ENCODE measurements at places on chromosomes 11 and 22.
A peak's percentile ranks its signal among the peaks of the same experiment; 100 is the strongest.

DNA sequence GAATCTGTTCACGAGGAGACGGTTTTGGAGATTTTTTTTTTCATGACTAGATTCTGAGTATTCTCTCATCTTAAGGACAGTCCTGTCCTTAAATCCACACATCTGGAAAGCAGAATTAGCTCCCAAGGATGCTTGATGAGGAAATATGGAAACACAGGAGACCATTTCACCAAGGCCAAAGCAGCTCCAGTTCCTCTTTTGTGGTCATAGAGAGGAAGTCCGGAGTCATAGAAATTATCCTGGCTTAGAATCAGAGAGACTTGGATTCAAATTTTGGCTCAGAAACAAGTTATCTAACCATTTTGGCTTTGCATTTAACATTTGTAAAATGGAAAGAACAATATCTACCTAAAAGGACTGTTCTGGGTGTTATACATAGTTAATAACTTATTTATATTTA, 7.3 kb upstream of the TEAD1 start:
- DNase-seq, result no peak

GRCh38 chr11:85266646-85267045, 360.5 kb downstream of the DLG2 start:
- DNase-seq, result no peak

DNA sequence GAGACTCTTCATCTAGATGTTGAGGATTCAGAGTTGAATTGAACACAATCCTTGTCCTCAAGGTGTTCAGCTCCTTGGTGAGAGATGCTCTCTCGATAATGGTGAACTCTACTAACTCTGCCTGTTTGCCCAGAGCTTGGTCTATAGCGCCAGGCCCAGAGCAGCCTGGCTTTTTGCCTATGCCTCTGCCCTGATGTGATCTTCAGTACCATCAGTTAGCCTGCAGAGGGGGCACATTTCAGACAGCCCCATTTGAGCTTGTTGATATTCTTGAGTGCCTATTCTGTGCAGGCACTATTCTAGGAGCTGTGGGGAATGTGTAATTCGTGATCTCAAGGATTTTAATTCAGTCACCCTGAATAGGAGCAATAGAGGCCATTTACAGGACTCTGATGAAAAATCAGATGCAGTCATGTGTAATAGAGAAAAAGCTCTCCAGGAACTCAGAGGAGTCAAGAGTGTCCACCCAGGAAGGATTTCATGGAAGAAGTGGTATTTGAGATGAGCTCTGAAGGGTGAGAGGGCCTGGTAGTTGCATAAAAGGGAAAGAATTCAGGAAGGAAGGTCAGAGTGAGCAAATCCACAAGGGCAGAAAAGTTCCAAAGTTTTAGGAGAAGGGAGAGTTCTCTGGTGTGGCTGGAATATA, 19.3 kb downstream of the GTPBP1 start:
- no peak for DNase-seq

DNA sequence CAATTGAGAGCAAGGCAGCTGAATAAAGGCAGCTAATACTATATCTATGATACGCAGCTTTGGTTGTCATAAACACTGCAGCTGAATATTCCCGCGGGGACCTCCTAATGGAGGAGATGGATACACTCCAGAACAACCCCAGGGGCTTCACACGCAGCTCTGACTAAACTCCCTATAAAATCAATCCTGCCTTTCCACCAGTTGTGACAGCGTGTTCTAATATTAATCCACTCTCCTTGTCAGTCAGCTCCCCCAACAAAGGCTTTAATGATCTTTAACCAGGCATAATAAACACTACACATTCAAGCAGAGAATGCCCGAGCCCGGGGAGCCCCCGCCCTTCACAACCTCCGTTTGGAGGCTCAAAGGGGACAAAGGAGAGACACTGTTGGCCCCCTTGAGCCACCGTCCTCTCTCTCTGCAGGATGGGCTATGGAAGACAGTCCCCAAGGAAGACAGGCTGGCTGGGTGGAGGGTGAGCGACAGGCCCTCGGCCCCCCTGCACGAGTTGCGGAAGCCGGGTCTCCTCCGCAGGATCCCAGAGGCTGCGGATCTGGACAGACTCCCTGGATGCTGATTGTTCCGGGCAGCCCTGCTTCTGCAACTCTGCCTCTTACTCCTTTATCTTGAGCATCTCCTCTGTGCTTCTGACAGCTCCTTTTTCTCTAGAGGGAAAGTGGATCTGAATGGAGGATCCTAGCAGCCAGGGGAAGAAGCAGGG, 565.2 kb downstream of the BUD13 start:
- DNase-seq, result no peak

DNA sequence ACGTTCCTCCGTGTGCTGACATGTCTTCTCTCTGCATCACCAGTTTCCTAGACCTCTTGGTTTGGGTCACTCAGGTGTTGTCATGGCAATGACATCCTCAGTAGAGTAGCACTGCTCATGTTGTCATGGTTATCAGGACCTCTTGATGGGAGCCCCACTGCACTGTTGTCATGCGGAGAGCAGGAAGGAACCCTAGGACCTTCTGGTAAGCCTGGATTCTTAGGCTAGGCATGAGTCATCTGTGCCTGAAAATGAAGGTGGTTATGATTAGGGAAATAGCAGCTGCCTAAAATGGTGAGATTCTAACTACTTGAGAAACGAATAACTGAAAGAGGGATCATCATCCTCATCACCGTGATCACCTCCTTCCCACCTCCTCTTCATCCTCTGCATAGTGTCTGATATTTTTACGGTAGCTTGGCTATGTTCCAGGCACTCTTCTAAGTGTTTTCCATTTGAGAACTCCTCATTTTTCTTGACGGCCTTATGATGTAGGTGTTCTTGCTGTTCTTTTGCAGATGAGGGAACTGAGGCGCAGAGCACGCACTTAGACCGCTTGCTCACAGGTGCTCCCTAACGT, 858.4 kb downstream of the NTM start:
- DNase-seq, result no peak

- DNase-seq, result no peak
These were observed 398.6 kb upstream of the ANO5 start for GRCh38 chr11:21794306-21794705.

GRCh38 chr22:42869888-42870480, 12.9 kb upstream of the ARFGAP3 start:
- no peak for DNase-seq

GRCh38 chr11:112352907-112353306, 92.2 kb upstream of the PLET1 start:
- DNase-seq, result no peak

DNA sequence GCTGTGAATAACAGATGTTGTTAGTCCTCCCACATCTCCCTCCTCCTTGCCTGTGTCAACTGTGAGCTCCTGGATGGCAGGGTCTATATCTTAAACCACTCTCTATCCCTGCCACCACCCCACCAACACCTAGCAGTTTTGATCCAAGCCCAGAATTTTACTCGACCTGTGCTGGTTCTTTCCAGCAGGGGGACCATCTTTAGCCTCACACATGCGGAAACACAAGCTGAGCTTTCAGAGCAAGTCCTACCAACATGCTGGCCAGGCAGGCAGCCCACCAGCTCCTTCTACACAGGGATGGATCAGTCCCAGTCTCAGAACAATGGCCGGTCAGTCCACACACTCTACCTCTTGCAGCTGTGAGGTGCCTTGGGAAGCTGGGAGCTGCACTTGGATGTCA, 231.5 kb downstream of the NXPE2 start:
- no peak for DNase-seq

DNA sequence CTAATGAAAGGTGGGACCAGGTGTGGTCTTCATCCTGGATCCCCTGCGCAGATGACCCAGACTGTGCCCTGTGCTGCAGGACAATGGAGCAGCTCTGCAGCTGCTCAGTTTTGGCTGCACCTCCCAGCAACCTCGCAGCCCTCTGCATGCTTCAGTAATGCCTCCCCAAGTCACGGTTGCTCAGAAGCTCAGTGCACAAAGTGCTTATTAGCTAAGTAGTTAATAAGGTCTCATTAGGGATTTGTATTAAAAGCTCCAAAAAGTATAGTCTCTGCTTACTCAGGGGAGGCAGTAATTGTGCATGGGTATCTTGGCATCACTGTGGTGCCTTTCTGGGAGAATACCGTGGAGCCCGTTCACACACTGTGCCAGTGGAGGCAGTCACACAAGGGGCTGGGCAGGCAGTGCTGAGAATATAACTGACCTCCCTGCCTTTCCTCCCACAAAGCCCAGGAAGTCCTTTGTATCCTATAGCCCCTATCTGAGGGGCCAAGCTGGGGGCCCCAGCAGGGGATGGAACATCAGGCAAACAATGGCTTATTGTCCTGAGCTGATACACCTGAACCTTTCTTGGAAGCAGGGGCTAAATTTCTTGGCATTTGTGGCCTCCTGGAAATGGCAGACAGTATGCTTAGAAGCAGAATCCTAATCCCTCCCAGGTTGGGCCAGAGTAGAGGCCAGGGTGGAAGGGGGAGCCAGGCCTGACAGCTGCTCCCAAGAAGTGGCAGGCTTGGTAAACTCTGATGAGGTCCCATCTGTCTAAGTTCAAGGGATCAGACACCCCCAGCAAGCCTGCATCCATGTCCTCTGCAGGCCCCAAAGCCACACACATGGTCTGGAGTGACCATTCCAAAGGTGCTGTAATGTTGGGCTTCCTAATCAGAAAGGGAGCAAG, 125.5 kb upstream of the PARVA start:
- DNase-seq, result no peak

GRCh38 chr11:114447444-114447843, 8.2 kb downstream of the REXO2 start:
- no peak for DNase-seq

- DNase-seq, result no peak
These were observed 9.4 kb downstream of the TRIM29 start for GRCh38 chr11:120128392-120129119.

DNA sequence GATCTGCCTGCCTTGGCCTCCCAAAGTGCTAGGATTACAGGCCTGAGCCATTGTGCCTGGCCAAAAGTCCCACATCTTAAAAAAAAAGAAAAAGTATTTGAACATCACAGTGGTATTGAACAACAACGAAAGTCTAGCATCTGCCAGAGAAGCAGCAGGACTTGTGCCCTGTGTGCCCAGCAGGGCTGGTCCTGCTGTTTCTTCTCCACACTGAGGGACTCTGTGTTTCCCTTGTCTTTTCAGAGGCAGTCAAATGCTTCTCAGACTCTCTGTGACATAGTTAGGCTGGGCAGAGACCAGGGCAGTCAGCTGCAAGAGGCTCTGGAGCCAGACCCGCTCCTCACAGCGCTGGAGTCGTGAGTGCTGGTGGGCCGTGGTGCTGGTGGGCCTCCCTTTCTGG, 56.2 kb downstream of the SBF1 start:
- no peak for DNase-seq

DNA sequence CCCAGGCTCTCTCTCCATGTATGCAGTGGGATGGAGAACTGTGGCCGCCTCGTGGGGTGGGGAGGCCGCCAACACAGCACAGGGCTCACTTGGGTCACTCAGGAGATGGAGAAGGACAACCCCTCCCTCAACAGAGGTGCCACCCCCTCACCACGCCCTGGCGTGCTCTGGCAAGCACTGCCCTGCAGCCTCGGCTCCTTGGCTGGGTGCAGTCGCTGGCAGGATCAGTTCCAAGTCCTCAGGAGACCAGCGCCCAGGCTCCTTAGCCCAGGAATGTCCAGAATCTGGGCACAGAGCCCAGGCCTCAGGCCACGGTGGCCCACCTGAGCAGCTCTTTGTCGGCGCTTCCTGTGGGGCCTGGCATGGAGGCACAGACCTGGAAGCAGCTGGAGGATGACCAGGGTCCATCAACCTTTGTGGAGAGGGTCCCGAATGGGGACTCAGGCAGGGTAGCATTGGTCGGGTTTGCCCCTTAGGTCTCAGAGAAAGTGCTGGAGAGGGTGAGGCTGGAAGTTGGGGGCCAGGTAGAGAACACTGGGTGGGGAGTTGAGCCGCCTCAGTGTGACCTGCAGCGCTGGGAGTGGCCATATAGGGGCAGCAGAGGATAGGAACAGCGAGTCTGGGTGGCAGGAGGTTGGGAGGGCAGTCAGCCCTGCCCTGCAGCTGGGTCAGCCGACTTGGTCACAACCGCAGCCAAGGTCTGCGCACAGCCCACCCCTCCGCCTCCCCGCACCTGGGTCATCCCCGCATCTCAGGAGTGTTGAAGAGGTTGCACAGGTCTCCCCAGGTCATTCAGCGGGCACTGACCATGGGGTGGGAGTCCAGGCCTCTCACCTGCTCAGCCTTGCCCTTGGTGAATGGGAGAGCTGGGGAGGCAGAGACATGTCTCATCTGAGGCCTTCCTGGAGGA, 8.2 kb downstream of the SUSD2 start:
- DNase-seq, result peak; percentile 35

- DNase-seq, result no peak
These were observed 158.4 kb downstream of the TEAD1 start for GRCh38 chr11:12832480-12833224.

DNA sequence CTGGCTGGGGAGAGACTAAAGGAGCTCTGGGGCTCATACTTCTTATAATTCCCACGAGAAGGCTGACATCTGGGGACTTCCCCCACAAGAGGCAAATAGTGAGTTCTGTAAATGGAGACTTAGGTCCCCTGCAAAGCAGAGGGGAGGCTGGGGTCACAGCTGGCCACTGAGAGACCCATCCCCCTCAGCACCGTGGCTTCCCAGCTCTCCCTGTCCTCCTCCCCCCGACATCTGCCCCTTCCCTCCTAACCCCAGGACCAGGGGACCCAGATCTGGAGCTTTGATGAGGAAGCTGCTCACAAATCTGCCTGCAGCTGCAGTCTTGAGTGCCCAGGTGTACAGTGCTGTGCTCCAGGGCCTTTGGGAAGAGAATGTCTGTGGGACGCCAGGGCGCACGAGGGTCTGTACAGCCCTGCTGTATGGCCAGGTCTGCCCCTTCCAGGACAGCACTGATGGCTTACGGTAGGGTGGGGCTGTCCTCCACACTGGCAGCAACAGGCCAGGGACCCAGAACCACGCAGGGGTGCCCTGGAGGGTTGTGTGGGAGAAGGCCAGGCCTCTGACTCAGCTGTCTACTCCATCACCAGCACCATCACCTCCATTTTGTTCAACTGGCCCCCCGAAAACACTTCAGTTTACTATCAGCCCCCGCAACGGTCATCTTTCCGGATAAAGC, 1.1 kb downstream of the RGL4 start:
- DNase-seq, result no peak

DNA sequence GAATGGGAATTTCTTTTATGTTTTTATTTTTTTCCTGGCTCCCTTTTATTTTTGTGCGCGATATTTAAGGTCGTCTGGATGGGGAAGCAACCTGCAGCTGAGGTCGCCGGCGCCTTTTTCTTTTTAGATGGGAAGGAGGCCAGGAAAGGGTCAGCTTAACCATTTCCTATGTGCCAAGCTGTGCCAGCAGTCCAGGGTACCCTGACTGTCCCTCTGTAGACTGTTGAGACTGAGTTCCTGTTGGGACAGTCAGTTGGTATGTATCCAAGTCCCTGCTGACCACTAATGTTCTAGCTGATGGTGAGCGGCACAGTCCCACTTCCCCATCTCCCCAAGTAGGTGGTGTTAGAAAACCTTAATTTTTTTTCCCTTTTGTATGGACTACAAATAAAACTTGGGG, 10.5 kb downstream of the RBM14 start:
- no peak for DNase-seq

All from activated CD8-positive, alpha-beta memory T cell treated with anti-CD3 and anti-CD28 coated beads for 48 hours (primary cell).